ENCODE measurements at places on chromosomes 3 and 15. TPM values are rescaled to one million over a fixed set of nuclear protein-coding genes. Genes with fewer than 3 reads are reported as not detected.

The LEKR1 gene
- 1.2 TPM for total RNA-seq

The PAQR9 gene
- total RNA-seq: not detected

The NR2C2 gene
- 43.9 TPM for total RNA-seq

The ERICH6 gene
- not detected for total RNA-seq

The OIP5 gene
- not detected for total RNA-seq

The ETFA gene
- total RNA-seq: 131 TPM

DNA sequence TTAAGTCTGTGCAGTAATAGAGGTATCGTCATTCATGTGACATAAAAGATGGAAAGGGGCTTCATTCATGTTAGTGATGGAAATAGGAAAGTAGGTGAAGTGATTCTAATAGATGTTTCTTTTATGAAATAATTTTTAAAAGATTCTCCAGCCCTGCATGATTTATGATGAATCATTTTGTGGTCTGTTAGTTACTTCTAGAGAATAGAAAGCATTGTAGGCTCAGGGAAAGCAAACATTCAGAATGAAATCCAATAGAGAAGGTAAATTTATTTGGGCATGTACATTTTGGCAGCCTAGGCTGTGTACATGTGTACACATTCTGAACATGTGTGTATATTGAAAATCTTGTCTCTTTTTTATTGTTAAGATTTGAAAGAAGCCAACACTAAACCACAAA, 23.1 kb downstream of the PPARG start:
- no peak overlapping the region for H3K27ac ChIP-seq
- no peak overlapping the region for H3K4me3 ChIP-seq
- H3K36me3 ChIP-seq: no peaks in the 10 kb centered on the region
- no peaks in the 10 kb centered on the region for H3K27me3 ChIP-seq
- no peak for DNase-seq

- DNase-seq: no peak
- no peaks in the 10 kb centered on the region for H3K4me1 ChIP-seq
- no peaks in the 10 kb centered on the region for H3K27me3 ChIP-seq
- H3K36me3 ChIP-seq: no peaks in the 10 kb centered on the region
- H3K4me3 ChIP-seq: no peak overlapping the region
- no peak overlapping the region for H3K27ac ChIP-seq
Observed at GRCh38 chr3:88671573-88671972, 435.8 kb upstream of the EPHA3 start.

DNA sequence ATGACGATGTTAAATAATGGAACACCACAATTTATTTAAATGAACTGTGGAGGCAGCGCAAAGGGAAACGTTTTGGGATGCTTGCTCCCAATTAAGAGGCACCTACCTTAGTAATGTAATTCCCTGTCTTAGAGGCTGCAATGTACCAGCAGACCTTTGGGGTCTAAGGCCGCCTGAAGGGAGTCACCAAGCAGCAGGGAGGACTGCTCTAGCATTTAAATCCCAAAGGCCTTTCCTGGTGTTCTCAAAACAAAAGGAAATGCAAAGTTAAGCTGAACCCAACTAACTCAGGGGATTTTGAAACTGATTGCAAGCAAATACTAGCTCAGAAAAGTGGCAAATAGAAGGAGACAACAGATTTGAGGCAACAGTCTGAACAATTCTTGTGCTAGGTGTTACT, 510.8 kb downstream of the GABRG3 start:
- no peaks in the 10 kb centered on the region for H3K4me1 ChIP-seq
- DNase-seq: no peak
- no peak overlapping the region for H3K27ac ChIP-seq
- H3K36me3 ChIP-seq: no peaks in the 10 kb centered on the region
- H3K27me3 ChIP-seq: no peaks in the 10 kb centered on the region
- H3K4me3 ChIP-seq: no peak overlapping the region

DNA sequence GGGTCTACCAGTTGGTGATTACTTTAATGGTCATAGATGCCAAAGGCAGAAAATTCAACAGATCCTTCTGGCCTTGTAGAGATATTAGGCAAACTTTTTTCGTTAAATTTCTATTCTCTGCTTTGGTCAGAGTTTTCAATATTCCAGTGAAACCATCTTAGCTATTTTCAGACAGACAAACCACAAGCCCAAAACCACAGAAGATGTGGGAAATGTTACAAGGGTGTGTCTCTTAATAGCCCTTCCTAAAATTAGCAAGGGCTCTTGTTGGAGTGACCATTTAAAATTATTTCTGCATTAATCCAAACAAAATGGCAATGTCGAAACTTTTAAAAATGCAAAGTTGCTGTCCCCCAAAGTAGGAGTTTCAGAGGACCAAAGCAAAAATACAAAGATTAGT, 102.8 kb downstream of the ARRDC4 start:
- H3K27me3 ChIP-seq: no peaks in the 10 kb centered on the region
- no peak overlapping the region for H3K27ac ChIP-seq
- H3K4me1 ChIP-seq: no peaks in the 10 kb centered on the region

DNA sequence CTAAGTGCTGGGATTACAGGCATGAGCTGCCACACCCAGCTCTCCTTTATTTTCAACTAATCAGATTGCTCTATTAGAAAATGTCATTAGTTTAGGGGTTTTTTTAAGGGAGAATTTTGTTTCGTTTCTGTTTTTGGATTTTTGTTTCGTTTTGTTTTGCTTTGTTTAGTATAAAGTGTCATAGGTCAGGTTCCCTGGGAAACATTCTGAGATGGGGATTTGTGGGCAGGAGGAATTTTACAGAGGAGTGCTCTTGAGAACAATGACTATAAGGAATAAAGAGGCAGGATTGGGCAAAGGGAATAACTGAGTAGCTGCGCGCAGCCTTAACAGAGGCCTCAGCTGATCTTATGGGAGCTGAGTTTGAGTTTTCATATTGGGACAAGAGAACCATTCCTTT, 86.8 kb upstream of the NR2F2 start:
- H3K36me3 ChIP-seq: no peaks in the 10 kb centered on the region
- no peaks in the 10 kb centered on the region for H3K27me3 ChIP-seq
- no peak overlapping the region for H3K27ac ChIP-seq
- no peak overlapping the region for H3K4me3 ChIP-seq

DNA sequence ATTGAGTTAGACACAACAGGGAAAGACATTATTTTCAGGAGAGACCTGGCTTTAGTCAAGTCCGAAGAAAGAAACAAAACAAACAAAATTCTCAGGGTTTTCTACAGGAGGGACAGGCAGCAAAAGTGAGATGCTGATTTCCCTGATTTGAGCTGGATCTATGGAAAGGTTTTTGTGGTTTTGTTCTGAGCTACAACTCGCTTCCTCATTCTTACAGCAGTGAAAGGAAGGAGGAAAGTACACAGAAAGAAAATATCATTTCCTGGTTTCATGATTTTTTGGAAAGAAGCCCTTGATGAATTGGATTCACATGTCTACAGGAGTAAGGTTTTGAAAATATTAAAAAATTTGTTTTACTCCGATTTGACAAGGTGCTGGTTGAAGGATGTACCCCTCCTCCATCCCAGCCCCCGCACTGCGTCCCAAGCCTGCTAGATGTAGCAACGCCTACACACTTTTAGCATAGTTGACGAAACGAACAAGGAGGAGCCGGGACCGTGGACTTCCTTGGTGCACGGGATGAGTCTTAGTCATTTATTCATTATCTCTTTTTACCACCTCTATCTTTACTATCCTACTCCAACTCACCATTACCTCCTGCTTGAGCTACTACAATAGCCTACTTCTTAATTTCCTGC, 10.8 kb downstream of the PRICKLE2 start:
- peak; percentile 92 for DNase-seq
- no peaks in the 10 kb centered on the region for H3K27me3 ChIP-seq
- H3K4me1 ChIP-seq: peaks cover 100% of the 10 kb centered on the region
- H3K27ac ChIP-seq: peak overlapping the region; percentile 81
- no peaks in the 10 kb centered on the region for H3K36me3 ChIP-seq
- H3K4me3 ChIP-seq: peak overlapping the region; percentile 52

- H3K27me3 ChIP-seq: no peaks in the 10 kb centered on the region
- H3K4me3 ChIP-seq: no peak overlapping the region
- no peak overlapping the region for H3K27ac ChIP-seq
- H3K4me1 ChIP-seq: peaks cover 26% of the 10 kb centered on the region
- no peak for DNase-seq
Observed at GRCh38 chr15:69591905-69592508, 139.4 kb downstream of the RPLP1 start.

GRCh38 chr3:100216713-100217112, 44.1 kb upstream of the TBC1D23 start:
- H3K27me3 ChIP-seq: no peaks in the 10 kb centered on the region
- H3K4me3 ChIP-seq: no peak overlapping the region
- H3K4me1 ChIP-seq: no peaks in the 10 kb centered on the region
- peak overlapping the region; percentile 46 for H3K27ac ChIP-seq
- no peak for DNase-seq

DNA sequence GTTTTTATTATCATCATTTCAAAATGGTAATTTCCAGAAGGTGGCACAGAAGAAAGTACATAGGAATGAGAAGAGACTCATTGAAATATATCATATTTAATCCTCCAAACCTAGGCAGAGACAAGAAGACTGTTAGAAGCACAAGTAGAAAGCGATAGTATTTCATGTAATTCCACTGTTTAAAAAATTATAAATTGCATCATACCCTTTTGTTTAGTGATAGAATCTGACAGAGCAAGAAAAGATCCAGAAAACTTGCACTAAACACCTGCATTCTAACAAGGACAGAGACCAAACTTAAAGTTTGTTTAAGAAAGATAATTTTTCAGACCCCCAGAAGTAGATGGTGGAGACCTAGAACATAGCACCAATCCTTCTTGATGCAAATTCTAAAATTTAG, 56.9 kb upstream of the CD96 start:
- H3K4me1 ChIP-seq: no peaks in the 10 kb centered on the region
- no peak for DNase-seq
- no peak overlapping the region for H3K27ac ChIP-seq
- H3K36me3 ChIP-seq: no peaks in the 10 kb centered on the region
